ENCODE measurements at places on chromosomes 2 and 18.

- no peak for DNase-seq
Observed at GRCh38 chr2:240879105-240879504, 10.5 kb downstream of the AGXT start.

- no peak for DNase-seq
Observed at GRCh38 chr2:200635251-200635650, 49.4 kb downstream of the AOX1 start.

- no peak for DNase-seq
Observed at GRCh38 chr2:16244966-16245320, 304.6 kb downstream of the MYCN start.

DNA sequence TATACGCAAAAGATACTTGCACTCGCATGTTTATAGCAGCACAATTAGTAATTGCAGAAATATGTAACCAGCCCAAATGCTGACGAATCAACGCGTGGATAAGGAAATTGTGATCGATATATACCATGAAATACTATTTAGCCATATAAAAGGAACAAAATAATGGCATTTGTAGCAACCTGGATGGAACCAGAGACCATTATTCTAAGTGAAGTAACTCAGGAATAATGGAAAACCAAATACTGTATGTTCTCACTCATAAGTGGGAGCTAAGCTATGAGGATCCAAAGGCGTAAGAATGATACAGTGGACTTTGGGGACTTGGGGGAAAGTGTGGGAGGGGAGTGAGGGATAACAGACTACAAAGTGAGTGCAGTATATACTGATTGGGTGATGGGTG, 1008.0 kb upstream of the CRIM1 start:
- DNase-seq, result no peak

GRCh38 chr2:102140377-102140776, 2.2 kb upstream of the IL1R1 start:
- no peak for DNase-seq

GRCh38 chr2:241422350-241422749, 66.3 kb downstream of the FARP2 start:
- DNase-seq, result no peak
